CD4-positive, alpha-beta T cell treated with Interleukin-15 for 1 hour (primary cell): ENCODE measurements at places on chromosomes 7 and 10.

GRCh38 chr7:44884621-44885393, 523 bp downstream of the PURB start:
- DNase-seq: peak; percentile 47

GRCh38 chr10:107163076-107163855, 1.2 kb downstream of the SORCS1 start:
- DNase-seq: no peak

- no peak for DNase-seq
Observed at GRCh38 chr10:58734116-58734515, 221.4 kb downstream of the BICC1 start.

DNA sequence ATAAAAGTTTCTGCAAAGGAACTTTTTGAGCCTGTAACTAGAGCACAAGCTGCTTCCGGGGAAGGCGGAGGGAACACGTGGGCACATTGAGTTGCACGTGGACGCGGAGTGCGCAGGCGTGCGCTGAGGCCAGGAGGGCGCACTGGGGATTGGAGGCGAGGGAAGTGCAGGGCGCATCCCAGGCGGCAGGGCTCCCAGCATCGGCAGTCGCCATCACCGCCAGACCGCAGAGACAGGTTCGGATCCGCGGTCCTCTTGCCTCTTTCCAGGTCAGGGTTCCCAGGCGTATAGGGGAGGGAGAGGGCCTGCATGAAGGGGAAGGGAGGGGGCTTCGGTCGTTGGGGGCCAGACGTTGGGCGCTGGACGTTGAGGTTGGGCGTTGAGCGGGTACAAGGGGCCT, at the start of gene TDRD1:
TSS of gene TDRD1 (plus strand) at position 206 of the 400 bp plus-strand sequence. CDS start 8,479 bp downstream, outside the sequence.
- no peak for DNase-seq

DNA sequence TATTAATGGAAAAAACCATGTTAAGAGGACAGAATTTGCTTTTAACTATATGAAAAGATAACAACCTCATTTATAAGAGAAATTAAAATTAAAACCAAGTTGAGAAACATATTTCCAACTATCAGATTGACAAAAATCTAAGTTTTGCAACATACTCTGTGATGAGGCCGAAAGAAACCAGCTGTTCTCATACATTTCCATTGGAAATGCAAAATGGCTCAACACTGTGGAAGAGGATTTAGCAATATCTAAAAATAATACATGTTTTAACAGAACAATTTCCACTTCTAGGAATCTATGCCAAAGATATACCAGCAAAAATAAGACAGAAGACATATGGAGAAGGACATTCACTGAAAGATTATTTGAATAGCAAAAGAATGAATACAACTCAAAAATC, 268.8 kb downstream of the DYNC1I1 start:
- DNase-seq: no peak

DNA sequence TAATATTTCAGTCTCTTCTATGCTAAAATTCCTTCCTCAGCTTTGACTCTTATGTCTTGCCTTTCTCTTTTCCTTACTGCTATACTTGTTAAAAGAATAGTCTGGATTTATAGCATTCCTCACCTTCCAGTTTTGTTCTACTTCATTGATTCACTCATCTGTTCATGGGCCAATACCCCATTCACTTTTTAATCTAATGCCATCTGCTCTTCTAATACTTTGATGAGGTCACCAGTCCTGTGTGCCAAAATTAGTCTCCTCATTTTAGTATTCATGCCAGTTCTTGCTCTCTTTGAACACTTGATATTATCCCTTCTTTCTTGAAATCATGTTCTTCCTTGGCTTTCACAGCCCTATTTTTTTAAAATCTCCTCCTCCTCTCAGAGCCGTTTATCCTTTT, 19.3 kb downstream of the STK17A start:
- DNase-seq: no peak

DNA sequence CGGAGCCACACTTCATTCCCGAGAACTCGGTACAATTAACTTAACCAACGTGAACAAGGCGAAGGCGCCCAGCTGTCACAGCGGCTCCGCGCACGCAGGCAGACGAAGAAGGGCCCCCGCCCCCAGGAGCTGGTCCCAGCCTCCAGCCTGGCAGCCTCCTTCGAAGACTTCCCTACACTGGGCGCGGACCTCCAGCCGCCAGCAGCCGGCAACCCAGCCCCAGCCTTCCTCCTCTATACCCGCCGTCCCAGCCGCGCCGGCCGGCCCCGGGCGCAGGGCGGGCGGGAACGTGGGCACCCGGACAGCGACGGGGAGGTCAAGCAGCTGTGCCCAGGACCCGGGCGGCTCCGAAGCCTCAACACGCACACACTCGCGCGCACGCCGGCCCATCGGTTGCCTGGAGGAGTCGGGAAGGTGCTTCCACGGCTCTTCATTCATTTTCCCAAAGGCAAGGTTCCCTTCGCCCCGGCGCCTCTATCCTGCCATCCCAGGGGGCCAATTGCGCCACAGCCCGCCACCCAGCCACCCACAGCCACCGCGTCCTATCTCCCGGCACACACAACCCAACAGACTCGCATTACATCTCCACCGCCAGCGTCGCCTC, 1.6 kb downstream of the CHST15 start:
- no peak for DNase-seq

DNA sequence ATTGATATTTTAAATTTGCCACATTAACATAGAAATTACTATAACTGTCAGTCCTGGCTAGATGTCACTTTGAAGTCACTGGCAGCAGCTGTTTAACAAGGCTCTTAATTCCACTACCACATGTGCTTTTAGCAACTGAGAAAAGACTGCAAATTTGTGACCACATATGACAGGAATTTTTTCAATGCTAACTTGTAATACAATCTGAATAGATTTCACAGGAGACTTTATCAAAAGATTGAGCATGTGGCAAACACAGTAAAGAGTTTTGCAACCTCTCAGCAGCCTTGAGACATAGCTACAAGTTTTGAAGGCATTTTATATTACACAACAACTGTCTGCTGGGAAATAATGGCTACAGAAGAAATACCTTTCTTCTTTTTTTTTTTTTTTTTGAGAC, 73.0 kb downstream of the MICU1 start:
- no peak for DNase-seq
